NCI-H446 treated with DMSO at 0.1 percent for 48 hours (cell line): ENCODE measurements at places on chromosomes 4 and X.

GRCh38 chr4:93199492-93199891 is 629.1 kb upstream of the ATOH1 start:
- peak; percentile 97 for DNase-seq

GRCh38 chrX:68989865-68990606 is 161.2 kb downstream of the EFNB1 start:
- DNase-seq = no peak

DNA sequence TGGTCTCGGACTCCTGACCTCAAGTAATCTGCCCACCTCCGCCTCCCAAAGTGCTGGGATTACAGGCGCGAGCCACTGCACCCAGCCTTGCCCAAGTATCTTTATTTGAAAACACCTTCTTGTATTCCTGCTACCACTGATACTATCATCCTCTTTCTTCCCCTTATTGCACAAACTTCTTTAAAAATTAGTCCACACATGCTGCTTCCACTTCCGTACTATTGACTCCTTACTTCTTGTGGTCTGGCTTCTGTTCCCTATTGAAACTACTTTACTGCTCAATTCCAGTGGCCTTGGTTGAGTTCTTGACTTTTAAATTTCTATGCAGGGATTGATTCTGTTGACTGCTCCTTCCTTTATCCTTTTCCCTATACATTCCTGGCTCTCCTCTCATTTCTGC is 38.8 kb downstream of the MTM1 start:
- DNase-seq = no peak

GRCh38 chr4:76420762-76421581 is at the start of gene CCDC158:
Gene CCDC158 (minus strand): TSS chr4:76421141. CDS start chr4:76403207, 17,934 bp downstream.
- no peak for DNase-seq

GRCh38 chr4:111633663-111634266 is 511.5 kb upstream of the FAM241A start:
- no peak for DNase-seq

DNA sequence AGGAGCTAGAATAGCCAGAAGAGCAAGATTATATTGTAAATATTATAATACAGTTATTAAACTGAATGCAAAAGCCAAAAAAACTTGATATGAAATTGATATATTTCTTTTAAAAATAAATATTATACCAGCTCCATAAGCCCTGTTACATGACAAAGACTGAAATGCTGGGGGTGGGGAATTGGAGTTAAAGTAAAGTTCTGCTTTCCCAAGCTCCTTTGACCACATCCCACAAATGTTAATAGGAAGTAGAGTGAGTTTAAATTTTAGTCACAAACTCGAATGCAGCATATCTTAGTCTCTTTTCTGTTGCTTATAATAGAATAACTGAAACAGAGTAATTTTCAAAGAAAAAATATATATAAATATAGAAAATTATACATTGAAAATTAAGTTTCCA is 46.9 kb upstream of the NFKB1 start:
- no peak for DNase-seq

DNA sequence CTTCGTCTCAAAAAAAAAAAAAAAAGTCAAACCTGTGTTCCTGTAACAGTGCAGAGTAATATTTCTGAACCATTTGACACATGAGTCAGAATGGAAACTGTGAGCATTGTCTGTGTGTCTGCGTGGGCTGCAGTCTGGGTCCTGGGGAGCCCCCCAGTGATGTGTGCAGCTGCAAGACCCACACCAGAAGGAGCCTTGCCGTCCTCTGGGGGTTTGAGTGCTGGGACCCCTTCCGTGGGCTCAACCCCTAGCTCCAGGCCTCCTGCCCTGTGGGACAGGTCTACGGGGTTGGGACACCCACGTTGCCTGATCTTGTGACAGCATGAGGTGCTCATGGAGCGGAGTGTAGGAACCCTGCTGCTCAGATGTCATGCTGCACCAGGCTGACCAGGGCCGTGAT is 43.7 kb downstream of the DDX3X start:
- DNase-seq = no peak

DNA sequence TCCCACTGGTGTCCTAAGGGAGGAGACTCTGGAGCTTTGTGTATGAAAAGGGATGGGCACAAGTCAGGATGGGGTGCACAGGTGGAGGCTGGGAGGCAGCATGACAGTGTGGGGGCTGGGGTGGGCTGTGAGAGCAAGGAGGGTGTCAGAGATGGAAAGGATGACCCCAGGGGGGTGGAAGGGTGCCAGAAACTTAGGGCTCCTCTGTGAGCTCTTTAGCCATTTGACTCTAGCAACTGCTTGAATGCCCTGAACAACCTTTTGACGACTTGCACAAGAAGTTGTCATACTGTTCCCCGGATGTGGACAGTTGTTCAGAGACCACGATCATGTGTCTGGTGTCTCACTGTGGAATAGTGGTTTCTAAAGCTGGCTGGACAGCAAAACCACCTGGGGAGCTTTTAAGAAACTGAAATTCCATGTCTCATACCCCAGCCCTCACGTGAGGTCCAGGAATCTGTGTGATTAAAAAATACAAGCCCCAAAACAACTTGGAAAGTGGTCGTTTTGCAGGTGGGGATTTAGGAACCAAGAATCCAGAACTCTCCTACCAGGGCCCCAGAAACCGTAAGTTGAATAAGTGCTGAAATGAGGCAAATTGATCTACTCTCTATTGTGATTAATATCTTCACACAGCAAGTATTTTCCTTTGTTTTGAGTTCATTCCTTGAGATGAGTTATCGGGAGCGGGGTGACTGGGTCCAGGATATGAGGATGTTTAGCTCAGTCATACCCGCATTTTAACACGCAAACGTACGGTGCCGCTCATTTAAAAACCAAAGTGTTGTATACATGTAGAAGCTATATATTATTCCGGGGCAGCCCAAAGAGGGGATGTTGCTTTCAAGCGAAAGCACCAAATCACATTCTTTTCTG is 3.4 kb downstream of the RHOH start:
- no peak for DNase-seq

GRCh38 chr4:168787801-168788595 is 222.1 kb downstream of the CBR4 start:
- DNase-seq = no peak

DNA sequence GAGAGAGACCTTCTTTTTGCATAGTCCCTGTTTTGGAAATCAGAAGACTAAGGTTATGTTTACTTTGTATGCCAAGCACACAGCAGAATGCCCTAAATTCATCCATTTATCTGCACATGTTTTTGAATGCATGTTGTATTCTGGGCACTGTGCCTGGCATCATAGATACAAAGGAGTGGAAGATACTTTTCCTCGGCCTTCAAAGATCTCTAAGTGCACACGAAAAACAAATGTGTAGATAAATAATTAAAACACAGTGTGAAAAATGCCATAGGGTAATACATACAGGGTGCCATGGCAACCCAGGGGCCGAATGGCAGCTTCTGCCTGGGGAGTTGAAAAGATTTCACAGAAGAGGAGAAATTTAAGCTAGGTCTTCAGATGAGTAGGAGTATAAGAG is 390.6 kb upstream of the ATOH1 start:
- no peak for DNase-seq

GRCh38 chrX:10761447-10761846 is 141.1 kb upstream of the MID1 start:
- DNase-seq = no peak

GRCh38 chr4:88897180-88897579 is 159.8 kb downstream of the FAM13A start:
- peak; percentile 31 for DNase-seq

GRCh38 chr4:94570558-94570957 is 118.8 kb downstream of the PDLIM5 start:
- DNase-seq = no peak

DNA sequence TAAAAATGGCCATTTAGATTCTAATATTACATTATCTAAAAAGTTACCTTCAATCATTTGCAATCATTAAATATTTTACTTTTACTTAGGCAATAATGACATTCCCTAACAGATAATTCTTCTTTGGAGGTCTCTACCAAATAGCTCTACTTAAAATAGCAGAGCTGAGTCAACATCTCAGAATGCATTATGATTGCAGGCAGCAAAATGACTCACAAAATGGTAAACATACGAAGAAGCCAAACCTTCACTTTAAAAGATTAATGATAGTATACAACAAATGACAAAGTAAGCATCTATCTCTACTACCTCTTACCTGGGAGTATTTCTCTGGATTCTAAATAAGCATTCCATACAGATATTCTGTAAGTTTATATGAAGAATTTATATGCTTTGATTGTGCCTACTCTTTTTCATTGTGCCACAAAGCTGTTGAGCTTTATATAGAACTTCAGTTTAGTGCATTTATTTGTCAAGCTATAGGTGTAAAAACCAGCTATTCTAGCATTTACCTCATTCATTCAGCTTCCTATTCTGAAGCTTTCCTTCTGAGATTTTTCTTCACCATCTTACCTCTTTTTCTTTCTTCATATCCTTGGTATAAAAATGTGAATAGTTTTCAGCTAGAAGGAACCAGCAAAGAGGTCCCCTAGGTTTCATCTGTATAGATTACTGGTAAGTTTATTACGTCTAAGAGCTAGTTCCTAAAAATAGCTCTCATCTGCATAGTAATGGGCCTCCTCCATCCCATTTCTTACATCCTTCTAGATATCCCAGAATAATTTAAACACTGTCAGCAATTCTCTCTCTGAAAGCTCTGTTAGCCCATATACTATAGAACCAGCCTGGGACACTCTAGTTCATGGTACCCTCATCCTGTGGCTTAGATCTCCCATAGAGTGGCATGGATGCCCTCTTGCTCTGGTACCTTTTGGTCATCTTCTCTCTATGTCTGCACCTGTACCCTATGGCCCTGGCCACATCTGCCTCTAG is 17.2 kb upstream of the SPCS3 start:
- no peak for DNase-seq

GRCh38 chrX:82695066-82695465 is 813.0 kb upstream of the POU3F4 start:
- no peak for DNase-seq

DNA sequence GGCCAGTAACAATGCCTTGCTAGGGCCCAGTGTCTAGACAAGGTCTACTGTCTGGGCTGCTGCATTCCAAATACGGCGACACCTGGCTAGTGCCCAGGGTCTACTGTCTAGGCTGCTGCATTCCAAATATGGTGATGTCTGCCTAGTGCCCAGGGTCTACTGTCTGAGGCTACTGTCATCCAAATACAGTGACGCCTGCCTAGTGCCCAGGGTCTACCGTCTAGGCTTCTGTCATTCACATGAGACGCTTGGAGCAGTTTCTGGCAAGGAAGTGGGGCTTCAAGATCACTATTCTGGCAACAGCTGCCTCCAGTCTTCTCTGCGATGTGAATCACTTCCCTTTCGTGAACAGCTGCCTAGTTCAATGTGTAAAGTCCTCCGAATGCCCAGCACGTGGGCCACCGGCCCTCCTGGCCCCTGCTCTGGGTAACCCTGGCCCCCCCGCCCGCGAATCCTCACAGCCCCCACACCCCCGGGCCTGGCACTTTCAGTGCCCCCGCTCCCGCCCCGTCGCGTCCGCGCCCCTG is 12.7 kb downstream of the ACOX3 start:
- DNase-seq = no peak

- no peak for DNase-seq
Observed at GRCh38 chr4:177001271-177002175, 208.8 kb upstream of the VEGFC start.

GRCh38 chr4:94843216-94843615 is 85.5 kb downstream of the BMPR1B start:
- DNase-seq = no peak

DNA sequence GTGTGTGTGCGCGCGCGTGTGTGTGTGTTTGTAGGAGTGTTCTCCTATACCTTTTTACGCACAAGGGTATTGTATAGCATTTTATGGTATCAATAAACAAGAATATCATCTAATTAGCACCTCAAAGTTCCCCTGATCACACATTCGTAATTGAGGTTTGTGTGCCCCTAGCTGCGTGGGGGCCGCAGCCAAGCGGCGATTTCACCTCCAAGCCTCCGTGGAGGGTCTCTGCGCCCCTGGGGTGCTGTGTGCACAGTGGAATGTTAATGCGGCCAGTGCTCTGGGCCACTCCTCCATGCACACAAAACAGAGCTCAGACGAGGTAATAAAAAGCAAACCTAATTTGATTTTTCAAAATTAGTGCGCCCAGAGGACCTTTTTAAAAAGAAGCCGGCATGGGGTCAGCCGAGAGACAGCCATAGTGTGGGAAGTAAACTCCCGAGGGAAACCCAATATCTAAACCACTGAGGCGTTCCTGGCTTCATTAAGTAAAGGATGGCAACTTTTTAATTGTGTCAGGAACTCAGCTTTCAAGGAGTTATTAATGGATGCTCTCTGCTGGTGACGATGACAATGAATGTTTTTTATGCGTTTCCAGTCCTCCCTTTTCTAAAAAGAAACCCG is 110.6 kb downstream of the SORCS2 start:
- DNase-seq = no peak

DNA sequence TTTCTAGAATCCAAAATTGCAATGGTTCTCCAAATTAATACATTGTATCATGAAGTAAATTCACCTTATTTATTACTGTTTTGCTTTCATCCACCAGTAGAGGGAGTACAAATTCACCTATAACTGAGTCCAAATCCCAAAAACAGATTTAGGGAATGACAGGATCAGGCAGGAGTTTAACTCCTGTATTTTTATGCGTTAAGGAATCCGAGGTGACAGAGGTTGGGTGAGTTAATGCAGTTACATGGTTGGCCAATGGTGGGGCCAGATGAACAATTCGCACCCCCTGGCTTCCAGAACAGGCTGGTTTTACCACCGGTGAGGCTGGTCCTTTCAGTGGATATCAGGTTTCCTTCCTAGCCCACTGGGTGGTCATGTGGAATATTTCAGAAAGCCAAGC is 82.4 kb downstream of the MTNR1A start:
- DNase-seq = no peak

GRCh38 chr4:87005690-87006425 is 71.0 kb downstream of the AFF1 start:
- no peak for DNase-seq

DNA sequence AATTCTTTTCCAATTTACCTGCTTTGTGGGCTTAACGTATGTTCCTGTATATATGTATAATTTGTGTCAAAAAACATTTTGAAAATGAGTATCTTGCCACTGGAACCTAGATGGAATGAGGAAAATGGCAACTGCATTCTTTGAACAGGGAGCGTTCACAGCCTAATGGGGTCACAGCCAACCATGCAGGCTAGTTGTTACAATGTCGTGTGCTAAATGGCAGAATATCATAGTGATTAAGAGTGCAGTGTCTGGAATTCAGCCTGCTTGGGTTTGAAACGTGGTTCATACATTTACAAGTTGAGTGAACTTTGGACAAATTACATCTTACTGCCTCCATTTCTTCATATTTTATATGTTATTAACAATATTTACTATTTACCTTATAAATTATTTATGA is 70.8 kb downstream of the PCDH7 start:
- DNase-seq = no peak

GRCh38 chrX:28321286-28321685 is 266.0 kb upstream of the IL1RAPL1 start:
- DNase-seq = no peak

- DNase-seq = no peak
Observed at GRCh38 chrX:123267220-123267619, 83.1 kb downstream of the GRIA3 start.

DNA sequence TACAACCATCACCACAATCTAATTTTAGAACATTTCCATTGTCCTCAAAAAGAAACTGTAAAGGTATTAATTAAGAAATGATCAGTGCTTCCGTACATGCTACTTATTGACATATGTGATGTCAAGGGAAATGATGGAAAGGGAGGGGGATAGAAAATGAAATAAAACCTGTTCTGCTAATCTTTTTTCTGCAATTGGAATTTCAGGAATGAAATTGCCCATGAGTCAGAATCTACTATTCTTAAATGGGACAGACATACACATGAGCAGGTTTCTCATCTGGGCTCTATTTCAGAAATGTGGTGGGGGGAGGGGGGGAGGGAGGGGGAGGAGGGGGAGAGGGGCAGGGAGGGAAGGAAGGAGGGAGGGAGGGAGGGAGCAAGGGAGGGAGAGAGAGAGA is 91.0 kb downstream of the SHROOM4 start:
- DNase-seq = no peak
